ENCODE measurements at places on chromosomes 7 and 10.

- no peak for DNase-seq
Measured at GRCh38 chr7:87354749-87355148, 9.3 kb downstream of the CROT start.

DNA sequence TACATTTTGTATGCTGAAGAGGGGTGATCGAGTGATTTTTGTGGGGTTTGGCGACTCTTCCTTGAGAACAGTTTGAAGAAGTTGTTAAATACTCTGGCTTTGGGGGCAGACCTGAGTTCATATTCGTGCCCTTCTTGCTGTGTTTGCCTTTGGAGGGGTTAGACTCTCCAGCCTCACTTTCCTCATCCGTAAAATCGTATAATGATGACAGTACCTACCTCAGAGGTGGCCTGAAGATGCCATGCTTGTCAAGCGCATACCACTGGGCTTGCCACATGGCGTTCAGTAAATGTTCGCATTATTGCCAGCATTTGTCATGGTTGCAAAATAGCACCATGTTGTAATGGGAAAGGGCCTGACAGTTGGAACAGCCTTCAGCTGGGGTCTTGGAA is 1.3 kb downstream of the STK17A start:
- DNase-seq, result no peak

DNA sequence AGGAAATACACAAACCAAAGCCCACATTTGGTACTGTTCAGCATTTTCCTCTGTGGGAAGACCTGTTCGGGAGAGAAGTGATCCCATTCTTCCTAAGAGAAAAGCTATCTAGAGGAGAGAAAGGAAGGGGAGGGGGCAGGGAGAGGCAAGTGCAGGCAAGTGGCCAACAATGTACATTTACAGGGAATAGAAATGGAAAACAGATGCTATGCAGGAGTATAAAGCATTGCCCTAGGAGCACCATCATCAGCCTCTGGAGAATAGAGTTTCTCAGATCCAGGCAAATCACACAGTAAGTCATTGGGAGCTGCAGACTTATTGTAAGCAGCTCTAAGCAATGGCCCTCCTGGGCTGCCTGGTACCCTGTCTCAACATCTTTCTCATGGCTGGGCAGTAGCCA is 424.4 kb upstream of the AUTS2 start:
- DNase-seq, result no peak

DNA sequence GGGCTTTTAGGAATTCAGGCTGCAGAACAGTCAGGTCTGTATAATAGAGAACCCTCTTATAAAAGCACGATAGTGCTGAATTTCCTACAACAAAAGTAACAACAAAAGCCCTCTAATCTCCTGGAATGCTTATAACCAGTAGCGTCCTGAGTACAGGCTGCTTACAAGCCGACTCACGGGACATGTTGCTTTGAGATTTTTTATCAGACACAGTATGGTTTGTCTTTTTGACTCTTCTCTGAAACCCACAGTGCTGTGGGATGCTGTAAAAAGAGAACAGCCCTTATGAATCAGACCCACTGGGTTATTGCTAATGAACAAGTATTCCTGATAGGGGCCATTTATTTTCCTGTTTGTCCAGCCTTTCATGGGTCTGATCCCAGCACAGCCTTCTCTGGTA is 59.4 kb downstream of the PLPP4 start:
- DNase-seq, result no peak

DNA sequence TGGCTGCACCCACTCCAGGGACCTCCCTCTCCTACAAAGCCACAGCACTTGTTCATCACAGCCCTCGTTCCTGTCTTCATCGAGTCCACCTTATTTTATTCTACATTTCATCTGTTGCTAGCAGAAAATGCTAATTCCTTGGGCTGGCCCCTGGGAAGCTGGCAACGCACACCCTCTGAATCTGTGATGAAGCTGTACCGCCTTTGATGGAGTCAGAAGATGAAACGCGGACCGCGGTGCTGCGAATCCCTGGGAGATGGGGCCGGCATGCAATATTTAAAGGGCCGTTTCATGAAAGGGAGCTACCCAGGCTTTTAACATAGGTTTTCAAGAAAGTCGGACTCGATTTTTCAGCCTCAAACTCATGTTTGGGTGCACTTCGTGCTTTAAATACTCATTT is 88.5 kb downstream of the NPTX2 start:
- DNase-seq, result no peak

DNA sequence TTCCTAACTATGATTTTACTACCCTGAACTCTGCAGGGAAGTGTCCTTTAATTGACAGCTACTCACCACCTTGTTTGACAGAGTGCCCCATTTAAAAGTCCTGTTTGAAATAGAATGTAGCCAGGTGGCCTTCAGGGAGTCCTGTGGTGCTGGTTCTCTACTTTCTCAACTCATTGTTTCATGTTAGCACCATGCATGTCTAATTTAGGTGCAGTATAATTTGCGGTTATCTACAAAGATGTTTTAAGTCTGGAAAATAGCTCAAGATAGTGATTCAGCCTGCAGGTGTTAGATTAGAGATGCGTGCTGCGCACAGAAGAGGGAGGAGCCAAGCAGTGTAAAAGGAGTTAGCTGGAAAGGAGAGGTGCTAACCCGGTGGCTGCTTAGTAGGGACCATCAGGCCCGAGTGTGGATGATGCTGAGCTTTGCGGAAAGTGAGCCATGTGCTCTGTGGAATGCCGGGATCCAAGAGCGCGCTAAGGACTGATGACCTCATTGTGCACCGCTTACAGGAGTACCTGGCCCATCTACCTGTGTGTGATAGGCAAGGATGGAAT is 1.2 kb downstream of the CCM2 start:
- DNase-seq, result peak; percentile 36

- DNase-seq, result no peak
Measured at GRCh38 chr7:155669717-155670505, 25.4 kb downstream of the RBM33 start.

DNA sequence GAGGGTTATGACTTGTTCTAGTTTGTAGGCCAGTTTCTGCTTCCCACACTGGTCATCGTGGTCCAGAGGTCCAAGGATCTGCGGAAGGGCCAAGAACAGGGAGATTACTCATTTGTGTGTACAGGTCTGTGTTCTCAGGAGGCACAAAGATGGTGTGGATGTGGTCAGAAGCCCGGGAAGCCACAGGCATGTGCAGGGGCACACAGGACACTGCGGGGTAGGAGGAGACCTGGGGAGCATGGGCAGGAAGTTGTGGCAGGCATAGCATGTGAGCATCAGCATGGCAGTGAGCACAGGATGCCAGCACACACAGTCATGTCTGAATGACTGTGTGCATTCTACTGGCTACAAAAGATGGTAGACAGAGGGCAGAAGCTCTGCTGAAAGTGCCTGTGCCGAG is 445.8 kb downstream of the PLXNA4 start:
- DNase-seq, result no peak

DNA sequence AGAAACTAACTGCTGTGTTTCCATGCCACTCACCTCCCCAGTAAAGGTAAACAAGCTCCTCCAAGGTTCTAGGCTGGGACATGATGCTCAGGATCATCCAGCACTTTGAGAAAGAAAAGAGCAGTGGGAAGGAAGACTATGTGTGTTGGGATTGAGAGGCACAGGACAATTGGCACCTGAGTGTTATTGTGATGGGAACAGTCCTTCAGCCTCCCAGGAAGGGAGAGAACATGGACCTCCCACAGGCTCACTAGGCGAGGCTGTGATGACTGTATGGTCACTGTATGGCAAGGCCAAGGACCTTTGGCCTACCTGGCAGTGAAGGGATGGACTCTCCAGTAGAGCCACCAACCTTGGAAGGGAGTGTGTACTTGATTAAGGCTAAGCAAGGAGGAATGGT is 123.2 kb upstream of the UNC5B start:
- DNase-seq, result no peak

GRCh38 chr10:68796605-68797004 is 30.7 kb upstream of the STOX1 start:
- no peak for DNase-seq

DNA sequence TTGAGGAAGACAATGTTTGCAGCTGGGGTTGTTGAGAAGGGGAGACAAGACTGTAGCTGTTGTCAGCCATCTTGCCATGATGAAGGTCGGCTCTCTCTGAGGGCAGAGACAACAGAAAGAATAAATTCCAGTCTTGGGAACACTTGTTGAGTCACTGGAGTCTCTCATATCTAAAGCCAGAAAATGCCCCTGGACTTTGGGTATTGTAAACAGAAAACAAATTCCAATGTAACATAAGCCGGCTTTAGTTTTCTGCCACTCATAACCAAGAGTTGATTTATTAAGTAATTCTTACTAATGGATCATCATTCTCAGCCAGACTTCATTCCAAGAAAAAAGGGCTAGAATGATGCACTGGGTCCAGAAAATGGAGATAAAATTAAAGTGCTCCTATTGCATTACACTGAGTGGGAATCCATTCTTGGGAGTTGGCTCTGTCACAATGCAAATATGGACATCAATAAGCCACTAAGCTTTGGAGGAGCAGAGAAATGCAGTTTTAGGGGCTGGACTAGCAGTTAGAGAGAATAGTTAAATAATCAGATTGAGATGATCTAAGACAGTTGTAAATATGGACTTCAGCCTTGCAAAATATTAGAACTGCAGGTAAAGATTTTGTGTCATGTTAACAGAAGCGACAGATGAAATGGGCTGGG is 78.9 kb downstream of the ADAM12 start:
- no peak for DNase-seq

GRCh38 chr7:33722383-33723101 is 182.8 kb upstream of the BMPER start:
- no peak for DNase-seq

- DNase-seq, result no peak
Measured at GRCh38 chr7:122883049-122883680, 3.1 kb downstream of the CADPS2 start.

GRCh38 chr10:11517150-11517549 is 94.3 kb downstream of the USP6NL start:
- no peak for DNase-seq

DNA sequence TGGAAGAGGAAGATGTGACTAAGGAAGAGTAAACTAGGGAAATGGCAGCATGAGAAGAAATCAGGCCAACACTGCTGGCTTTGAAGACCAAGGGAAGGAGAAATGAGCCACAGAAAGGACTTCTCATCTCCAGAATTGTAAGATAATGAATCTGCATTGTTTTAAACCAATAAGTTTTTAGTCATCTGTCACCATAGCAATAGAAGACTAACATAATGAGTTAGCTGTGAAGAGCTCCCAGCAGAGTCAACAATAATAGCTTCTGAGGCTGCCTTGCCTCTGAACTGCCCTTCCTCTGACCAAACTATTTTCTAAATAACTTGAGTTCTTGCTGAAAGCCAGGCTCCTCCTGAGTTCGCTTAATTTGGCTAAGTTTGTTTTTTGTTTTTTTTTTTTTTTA is 103.6 kb downstream of the CACNA2D1 start:
- DNase-seq, result no peak

DNA sequence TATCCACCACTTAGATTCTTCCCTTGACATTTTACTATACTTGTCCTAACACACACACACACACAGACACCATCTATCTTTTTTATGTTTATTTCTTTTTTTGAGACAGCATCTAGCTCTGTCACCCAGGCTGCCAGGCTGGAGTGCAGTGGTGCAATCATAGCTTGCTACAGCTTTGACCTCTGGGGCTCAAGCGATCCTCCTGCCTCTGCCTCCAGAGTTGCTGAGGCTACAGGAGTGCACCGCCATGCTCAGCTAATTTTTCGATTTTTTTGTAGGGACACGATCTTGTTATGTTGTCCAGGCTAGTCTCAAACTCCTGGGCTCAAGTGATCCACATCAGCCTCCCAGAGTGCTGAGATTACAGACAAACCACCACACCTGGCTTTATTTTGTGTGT is 16.7 kb downstream of the WIPI2 start:
- no peak for DNase-seq

GRCh38 chr10:70958396-70958795 is 70.0 kb upstream of the PCBD1 start:
- no peak for DNase-seq

GRCh38 chr7:25940086-25940906 is 211.7 kb upstream of the NFE2L3 start:
- no peak for DNase-seq

- DNase-seq, result no peak
Measured at GRCh38 chr7:107933386-107934013, 42.5 kb downstream of the DLD start.

DNA sequence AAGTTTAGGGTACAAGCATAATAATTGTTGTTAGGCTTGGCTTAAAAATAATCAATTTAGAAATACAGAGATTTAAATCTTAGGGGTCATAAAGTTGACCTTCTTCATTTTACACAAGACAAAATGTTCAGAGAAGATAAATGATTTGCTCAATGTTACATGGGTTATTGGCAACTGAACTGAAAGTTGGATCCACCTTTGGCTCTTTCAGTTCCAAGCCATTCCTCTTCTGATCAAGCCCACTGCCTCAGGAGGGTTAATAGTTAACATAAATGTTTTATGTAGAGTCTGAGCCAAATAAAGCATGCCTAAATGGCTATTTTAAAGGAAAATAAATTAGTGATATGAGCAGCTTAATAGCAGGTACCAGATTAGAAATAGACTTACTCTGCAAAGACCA is 79.1 kb upstream of the RHOBTB1 start:
- DNase-seq, result no peak

DNA sequence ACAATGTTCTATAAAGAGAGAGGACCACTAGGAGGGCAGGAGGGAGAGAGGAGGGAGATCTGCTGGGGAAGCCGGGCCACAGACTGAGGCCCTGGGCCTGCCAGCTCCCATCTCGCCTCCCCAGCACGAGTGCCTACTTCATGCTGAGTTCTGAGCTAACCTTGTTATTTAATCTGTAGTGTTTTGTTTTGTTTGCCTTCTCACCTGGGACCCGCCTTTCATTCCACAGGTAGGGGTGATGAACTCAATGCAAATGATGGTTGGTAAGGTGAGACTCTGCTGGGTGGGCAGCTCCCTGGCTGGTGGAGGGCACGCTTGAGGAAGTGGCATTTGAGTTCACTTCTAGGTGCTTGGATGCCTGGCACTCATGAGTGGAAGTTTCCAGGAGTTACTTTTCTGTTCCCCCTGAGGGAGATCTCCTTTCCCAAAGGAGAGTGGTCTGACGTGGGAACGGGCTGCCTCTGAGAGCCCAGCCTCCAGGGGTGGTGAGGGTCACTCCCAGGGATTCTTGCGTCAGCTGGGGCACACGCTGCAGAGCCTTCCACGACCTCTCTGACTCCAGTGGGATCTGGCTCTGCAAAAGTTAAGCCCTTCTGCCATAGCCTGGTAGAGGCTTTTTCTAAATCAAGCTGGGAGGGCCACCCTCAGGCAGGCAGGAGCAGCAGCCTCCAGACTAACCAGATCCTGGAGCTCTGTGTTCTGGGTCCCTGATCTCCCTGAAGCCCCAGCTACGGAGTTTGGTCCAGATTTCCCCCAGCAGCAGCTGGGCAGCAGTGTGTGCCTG is 22.4 kb downstream of the UBTD1 start:
- no peak for DNase-seq

DNA sequence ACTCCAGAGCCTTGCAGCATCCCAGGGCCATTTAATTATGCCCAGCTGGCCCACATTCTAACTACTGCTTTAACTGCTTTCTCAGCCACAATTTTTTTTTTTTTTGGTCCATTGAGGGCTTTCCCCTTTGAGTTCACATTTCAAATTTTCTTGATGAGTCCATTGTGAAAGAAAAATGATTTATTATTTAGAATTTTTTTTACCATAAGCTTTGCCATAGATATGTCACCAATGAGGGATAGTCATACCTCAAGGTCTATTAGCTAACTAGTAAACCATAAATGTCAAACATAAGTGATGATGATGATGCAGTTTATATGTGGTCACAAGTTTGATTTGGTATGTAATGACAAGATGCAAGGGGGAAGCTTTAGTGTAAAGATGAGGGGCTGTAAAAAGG is 282.9 kb downstream of the BICC1 start:
- DNase-seq, result no peak

Data from NCI-H1105 (cell line).